ENCODE measurements at places on chromosomes 5 and 9. TPM values are rescaled to one million over a fixed set of nuclear protein-coding genes. Genes with fewer than 3 reads are reported as not detected.
A peak's percentile ranks its signal among the peaks of the same experiment; 100 is the strongest.

SNX30 gene
- 7.2 TPM for total RNA-seq

GDA gene
- total RNA-seq = not detected

DNA sequence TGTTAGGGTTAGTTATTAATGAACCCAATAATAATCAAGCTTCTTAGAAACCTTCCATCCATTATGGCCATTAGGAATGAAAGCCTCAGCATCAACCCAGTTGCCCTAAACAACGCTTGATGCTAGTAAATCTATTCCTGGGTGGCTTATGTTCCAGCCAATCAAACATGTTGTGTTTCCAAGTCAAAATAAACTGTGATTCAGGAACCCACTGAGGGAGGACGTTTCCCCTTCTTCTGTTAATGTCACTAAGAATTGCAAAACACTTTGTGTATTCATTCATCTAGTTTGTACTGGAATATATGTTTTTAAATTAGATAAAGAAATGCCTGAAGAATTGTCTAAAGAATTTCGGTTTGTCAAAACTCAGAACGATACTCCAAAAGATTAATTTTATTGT lies 142.5 kb upstream of the MSX2 start:
- ATAC-seq = no peak

DNA sequence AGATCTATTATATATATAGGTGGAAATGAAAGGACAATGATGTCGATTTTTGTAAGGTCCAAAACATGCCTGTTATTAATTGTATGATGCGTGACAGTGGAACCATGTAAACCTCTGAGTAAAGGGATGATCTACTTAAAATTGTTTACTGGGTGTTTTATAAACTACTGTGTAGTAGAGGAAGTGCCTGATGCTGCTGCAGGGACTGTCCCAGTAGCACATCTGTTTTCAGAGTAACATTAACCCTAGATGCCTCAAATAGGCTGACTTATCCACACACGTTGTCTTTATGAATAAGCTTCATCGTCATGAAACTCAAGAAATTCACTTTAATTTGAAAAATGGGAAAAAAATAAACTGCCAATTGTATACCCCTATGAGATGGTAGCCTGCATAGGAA lies 1.7 kb downstream of the CAMK4 start:
- ATAC-seq = peak; percentile 43

- no peak for ATAC-seq
Measured at GRCh38 chr5:100175346-100175745, 359.8 kb upstream of the FAM174A start.

- no peak for ATAC-seq
Measured at GRCh38 chr9:121708768-121709488, 57.5 kb downstream of the DAB2IP start.
